NCI-H1105 (cell line): ENCODE measurements at places on chromosomes 4 and X.

DNA sequence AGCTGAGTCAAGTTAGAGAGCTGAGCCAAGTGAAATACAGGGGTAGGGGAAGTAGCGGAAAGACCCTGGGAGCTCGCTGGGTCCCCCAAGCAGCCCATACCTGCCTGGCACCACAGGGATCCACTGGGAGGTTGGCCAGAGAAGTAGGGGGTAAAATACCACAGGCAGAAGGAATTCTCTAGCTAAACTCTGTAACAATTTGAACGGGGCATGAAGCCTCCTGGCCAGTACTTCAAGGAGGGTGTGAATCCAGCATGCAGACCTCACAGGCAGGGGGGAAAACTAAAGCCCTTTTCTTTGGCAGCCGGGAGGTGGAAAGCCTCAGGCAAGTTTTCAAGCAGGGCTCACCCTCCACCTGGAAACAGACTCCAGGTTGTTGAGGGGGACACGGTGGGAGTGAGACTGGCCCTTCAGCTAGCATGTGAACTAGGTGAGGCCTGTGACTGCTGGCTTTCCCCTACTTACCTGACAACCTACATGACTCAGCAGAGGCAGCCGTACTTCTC lies 3.7 kb upstream of the UGT2A1 start:
- no peak for DNase-seq

DNA sequence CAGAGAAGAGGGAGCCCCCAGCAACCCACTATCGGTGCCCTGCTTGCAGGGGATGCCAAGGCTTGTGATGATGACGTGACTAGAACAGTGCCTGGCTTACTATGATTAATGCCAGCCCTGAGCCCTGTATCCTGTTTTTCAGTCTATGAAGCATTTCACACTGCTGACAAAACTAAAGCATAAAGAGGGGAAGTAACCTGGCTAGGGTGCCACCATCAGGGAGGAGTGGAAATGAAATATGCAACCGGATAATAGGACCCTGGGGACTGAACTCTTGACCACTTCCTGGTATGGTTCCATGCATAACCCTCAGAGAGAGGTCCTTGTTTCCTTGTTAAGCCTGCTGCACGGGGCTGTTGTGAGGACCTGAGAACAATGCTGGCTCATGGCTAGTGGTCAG lies 50.3 kb downstream of the MED28 start:
- DNase-seq = no peak

DNA sequence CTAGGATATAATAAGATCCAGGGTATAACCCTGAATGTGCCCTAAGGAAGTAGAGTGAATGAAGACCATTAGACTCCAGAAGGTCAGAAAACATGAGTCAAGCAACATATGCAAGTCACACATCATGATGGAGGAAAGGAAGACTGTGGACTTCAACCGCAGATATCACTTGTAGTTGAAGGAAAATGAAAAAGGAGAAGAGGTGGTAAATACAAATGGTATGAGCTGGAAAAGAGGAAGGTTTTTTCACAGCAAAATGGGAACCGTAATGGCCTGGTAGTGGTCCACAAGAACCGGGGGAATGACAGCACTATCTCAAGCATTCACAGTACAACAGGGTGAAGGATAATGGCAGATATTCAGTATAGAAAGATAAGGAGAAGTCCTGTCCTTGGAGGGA lies 5.2 kb upstream of the SCFD2 start:
- no peak for DNase-seq

DNA sequence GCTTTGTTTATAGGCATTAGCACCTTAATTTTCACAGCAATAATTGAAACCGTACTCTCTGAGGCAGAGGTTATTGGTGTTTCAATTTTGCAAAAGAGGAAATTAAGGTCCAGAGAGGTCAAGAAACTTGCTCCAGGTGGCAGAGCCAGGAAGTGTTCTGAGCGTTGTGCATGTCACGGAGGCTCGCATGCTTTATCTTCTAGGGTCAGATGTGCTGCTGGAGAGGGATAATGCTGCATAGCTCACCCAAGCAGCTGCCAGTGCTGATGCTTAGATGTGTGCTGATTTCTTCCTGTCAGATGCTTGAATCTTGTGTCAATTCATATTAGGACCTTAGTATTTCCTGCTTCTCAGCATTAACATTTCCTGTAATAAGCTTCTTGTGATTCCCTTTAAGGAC lies 13.0 kb upstream of the FGF5 start:
- DNase-seq = no peak

DNA sequence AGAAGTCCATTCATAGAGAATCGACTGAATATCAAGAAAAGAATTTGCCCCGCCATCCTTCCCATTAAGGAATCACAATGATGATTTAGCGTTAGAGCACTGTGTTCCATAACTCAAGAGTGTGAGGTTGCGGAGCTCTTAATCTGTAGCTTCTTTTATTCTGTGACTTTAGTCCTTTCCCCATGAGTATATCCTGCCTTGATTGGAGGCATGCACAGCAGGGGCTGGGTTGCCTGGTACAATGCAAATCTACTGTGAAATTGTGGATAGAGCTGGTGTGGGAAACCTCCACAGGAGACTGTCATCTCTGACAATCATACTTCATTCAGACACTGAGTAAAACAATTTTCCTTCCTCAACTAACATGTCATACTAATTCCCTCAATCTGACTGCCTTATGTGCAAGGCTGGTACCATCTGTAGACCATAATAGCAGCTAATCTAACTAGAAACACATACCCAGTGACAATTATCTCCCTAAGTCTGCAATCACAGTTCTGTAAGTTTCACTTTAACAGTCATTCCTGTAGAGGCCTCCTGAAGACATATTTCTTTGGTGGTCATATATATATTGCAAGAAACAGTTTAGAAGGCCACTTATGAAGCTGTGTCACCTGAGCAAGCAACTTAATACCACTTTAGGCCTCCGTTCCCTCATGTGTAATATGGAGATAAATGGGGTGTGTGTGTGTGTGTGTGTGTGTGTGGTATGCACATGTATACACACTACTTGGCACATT lies 355.2 kb upstream of the FAM241A start:
- no peak for DNase-seq

- no peak for DNase-seq
Observed at GRCh38 chr4:39446483-39446841, 12.3 kb downstream of the RPL9 start.

DNA sequence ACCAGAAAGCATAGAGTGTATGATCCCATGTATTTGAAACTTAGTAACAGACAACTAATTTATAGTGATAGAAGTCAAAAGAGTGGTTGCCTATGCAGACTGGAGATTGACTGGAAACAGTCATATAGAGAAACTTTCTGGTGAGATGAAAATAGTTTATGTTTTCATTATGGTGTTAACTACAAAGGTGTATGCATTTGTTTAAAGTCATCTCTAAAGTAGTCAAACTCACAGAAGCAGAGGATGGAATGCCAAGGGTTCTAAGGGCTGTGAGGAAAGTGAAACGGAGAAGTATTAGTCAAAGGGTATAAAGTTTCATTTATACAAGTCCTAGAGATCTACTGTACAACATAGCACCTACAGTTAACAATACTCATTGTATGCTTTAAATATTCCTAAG lies 45.8 kb downstream of the ENOX2 start:
- DNase-seq = no peak

DNA sequence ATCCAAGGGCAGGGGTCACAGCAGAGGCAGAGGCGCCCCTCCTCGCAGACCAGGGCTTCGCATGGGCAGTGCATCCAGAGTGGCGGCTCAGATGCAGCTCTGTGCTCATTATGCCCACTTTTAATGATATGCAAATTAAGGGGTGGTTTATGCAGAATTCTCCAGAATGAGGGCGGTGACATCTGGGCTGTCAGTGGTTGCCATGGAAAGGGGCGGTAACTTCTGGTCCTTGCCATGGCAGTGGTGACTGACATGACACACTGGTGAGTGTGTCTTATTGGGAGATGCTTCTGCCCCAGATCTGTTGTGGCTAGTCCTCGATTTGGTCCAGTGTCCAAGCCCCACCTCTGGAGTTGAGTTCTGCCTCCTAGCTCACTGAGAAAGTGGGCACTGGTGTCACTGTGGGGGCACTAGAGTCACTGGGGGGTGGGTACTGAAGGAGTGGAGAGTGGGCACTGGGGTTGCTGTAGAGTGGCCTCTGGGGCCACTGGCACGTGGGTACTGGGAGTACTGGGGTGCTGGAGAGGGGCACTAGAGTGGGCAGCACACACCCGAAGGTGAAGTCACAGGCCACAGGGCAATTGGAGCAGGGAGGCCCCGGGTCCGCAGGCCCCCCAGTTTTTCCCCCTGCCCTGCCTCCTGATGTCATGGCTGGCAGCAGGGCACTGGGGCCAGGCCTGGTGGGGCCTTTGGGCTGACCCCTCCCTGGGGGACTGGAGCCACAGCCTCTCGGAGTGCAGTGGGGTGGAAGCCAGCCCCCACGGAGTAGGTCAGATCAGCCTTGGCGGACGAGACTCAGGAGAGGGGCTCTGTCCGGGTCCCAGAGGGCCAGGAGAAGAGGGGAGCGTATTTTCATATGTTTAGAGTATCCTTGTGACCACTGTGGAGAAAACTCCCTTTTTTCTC lies 98.6 kb upstream of the NKX1-1 start:
- no peak for DNase-seq

GRCh38 chr4:80144676-80145470 lies 52.4 kb upstream of the PRDM8 start:
- no peak for DNase-seq

DNA sequence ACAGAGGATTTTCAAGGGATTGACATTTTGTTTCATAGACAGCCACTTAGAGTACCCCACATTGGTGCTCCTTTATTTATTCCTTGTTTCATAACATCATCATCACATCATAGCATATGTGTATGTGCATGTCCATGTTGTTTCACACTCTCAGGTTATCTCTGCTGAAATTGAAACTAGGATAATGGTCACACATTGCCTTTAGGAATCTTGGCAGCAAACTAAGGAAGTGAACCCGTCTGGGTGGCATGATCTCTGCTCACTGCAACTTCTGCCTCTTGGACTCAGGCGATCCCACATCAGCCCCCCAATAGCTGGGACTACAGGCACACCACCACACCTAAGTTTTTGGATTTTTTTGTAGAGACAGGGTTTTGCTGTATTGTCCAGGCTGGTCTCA lies 234.2 kb upstream of the ANKRD50 start:
- no peak for DNase-seq

DNA sequence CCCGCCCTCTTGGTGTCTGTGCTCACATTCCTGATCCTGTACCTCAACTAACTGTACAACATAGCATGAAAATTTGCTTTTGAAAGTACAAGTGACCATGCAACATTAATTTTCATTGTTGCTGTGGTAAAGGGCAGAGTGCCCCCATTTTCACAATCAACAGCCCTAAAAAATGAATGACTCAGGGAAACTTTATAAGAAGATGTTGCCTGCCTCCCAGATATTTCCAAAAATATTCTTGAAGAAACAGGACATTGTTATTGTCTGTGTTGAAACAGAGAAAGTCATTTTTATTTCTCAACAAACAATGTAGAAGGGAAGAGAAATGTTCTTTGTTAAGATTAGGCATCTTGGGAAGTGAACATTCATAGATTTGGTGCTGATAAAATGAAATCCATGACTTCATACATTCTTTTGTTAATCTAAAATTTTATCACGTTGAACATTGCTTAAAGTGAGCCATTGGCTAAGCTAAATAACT lies 113.9 kb upstream of the ANXA3 start:
- no peak for DNase-seq

DNA sequence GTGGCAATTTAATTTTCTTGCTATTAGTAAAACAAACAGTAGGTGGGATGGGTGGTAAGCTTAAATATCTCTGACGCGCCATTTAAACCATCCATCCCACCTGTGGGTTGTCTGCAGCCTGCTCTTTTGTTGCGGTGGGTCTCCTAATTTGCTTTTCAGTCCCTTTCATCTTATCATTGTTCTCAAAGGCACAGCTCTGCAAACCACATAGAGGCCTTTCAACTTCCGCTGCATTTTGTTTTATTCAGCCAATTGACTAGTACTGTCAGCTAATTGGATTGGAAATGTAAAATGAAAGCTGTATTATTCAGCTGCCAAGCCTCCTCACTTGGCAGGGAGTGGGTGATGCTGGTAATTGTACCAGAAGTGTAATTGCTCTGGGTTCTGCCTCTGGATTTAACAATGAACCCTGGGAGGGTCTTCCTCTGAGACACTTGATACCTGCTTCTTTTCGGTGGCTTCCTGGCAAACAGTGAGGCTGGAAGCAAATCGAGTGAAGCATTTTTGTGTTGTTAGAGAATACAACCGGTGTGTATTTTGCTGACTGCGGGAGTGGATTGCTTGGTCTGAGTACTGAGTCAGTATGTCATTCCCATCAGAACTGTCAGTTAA lies 165.6 kb downstream of the FRAS1 start:
- DNase-seq = peak; percentile 85

GRCh38 chrX:153468008-153468580 lies 2.3 kb downstream of the HAUS7 start:
- DNase-seq = no peak

DNA sequence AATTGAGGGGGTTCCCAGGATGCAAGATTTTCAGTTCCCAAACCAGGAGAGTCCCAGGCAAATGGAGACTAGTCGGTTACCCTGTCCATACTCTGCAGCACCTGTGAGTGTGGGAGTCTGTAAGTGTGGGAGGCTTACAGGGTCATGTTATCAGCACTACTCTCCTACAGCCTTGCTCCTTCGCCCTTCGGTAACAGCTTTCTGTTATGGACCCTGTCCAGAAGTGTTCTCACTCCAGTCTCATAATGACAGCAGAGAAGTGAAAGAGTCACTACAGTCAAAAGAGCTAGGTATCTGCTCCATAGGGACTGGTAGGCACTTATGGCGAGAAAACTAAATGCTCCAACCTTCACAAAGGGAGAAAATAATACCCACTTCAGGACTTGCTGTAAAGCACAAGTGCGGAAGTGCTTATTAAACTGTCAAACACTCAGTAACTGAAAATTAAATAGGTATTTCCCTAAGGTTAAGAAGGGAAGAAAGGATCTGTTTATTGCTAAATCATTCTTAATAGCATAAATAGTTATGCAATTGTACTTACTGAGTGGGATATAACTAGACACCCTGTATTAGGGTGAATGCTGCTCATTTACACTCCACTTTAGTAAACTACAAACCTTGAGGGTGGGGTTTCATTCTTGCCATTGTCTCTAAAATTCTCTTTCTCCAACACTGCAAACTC lies 2.7 kb upstream of the ADH7 start:
- no peak for DNase-seq

GRCh38 chrX:153651540-153652079 lies 4.6 kb downstream of the DUSP9 start:
- no peak for DNase-seq

DNA sequence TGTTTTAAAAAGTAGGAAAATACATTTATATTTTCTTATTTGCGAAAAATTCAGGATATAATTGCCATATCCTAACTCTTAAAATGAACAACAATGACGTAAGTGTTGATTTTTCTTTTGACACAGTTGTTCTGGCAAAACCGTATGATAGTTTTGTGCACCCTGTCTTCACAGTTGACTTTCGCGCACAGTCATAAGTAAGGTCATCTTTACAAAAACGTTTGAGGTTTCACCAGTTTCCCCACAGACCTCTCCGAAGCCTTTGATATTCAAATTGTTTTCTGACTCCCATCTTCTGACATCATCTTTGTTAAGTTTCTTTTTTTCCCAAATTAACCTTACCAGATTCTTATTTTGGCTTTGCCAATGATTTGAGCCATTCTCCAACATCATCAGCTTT lies 48.1 kb upstream of the ATXN3L start:
- DNase-seq = no peak
